ENCODE measurements at places on chromosomes 16 and 17. TPM values are rescaled to one million over a fixed set of nuclear protein-coding genes. Genes with fewer than 3 reads are reported as not detected.

The ITGA2B gene
- total RNA-seq, result 0.65 TPM

The LDHD gene
- 0.65 TPM for total RNA-seq

The ABCC11 gene
- total RNA-seq, result not detected

The CTRB2 gene
- total RNA-seq, result not detected

The TNFRSF12A gene
- 30.8 TPM for total RNA-seq

Data from dermis lymphatic vessel endothelial cell (primary cell).